ENCODE measurements at places on chromosomes 7 and 10.

GRCh38 chr7:112290065-112290464, 83.6 kb downstream of the ZNF277 start:
- DNase-seq: no peak

GRCh38 chr10:70130878-70131559, 1.6 kb downstream of the AIFM2 start:
- no peak for DNase-seq

DNA sequence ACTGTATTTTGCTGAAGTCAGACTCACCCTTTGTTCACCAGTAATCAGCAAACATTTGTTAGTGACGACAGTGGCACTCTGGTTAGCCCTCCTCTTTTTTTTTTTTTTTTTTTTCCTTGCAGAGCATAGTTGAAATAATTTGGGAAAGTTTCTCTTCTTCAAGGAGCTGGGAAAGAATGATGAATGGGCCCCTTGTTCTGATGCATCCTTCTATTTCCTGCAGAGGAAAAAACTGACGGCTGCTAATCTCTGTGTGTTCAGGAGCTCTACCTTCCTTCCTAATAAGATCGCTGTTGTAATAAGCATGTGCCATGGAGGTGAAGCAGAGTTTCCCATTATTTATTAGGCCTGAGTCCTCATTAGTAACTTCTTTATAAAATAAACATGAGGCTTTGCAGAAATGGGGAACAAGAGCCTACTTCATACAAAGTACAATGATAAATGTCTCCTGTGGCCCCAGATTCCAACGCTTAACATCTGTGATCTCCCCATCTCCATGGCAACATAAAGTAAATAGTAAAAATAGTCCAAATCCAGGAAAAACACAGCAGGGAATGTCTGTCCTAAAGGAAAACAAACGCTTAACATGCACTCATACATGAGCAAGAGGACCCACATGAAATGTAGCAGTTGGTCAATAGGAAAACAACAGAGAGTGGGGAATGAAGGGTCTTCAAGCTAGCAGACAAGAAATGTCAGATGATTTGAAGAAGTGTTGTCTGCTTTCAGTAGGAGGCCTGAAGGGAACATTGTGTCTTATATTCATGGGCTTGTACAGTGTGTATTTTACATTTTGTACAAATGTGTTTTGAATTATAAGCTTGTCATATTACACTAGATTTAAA, 59.1 kb upstream of the CALD1 start:
- no peak for DNase-seq

GRCh38 chr7:111018960-111019736, 71.8 kb upstream of the LRRN3 start:
- DNase-seq: no peak

GRCh38 chr10:25382029-25382810, 207.4 kb downstream of the GPR158 start:
- DNase-seq: no peak

DNA sequence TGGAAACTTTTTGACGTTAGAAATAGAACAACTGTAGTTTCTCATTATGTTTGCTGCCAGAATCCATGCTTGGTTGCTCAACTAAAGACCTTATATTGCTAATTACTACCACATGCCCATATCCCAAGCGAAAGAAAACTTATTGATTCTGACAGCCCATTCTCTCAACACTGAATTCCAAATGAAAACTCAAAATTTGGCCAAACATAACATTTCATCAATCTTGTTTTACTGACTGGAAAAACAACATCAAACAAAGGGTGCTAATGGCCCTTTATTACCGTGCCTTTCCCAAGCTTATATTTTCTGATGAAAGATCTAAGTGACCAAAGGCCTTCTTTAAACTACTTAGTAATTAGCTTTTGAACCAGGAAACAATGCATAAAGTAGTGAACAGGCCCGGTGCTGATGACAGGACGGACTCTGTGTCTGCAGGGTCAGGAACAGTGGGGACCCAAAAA, 531.8 kb downstream of the KCNMA1 start:
- no peak for DNase-seq

GRCh38 chr10:110278562-110279406, 25.9 kb downstream of the SMNDC1 start:
- no peak for DNase-seq

GRCh38 chr7:47268851-47269836, 312.8 kb downstream of the TNS3 start:
- no peak for DNase-seq

GRCh38 chr10:58992830-58993460, 183.5 kb upstream of the PHYHIPL start:
- DNase-seq: no peak
